Stimulated activated naive CD4-positive, alpha-beta T cell treated with Interleukin-2 at 50 U/mL for 16 hours (primary cell): ENCODE measurements at places on chromosomes 3 and 15.

GRCh38 chr3:100043271-100043670 lies 71.0 kb downstream of the FILIP1L start:
- DNase-seq = no peak

DNA sequence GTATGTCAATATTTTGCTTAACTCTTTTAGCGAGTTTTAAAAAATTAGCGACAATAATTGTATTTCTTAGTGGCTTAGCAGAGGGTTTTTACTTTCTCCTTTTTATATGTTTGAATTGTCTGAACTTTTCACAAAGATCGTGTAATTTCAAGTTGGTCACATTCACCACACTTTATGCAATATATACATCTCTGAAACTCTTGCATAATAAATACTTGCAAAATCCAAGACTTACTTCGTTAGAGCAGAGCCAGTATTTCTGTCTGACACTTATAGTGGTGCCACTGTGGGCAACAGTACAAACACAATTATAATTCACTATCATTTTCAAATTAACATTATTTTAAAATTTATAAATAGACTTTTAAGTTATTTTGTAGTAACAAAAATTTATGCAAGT lies 62.0 kb downstream of the SUCNR1 start:
- no peak for DNase-seq

DNA sequence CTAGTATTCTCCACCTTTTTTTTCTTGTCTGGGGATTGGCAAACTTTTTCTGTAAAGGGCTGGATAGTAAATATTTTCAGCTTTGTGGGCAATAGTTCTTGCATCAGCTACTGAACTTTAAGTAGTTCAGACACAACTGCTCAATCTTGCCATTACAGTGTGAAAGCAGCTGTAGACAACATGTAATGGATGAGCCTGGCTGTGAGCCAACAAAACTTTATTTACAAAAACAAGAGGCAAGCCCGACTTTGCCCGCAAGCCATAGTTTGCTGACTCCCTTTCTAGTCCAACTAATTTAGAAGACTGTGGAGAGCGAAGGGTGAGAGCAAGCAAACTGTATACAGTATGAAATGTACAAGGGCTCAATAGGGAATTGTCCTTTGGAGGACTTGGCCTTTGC lies 6.2 kb downstream of the FRMD4B start:
- DNase-seq = no peak

- no peak for DNase-seq
These were observed 168.4 kb upstream of the CCDC54 start for GRCh38 chr3:107208796-107209195.
